ENCODE measurements at places on chromosomes 12 and 14.
A peak's percentile ranks its signal among the peaks of the same experiment; 100 is the strongest.

GRCh38 chr12:52710730-52711129 is 7.4 kb upstream of the KRT77 start:
- no peak for DNase-seq

DNA sequence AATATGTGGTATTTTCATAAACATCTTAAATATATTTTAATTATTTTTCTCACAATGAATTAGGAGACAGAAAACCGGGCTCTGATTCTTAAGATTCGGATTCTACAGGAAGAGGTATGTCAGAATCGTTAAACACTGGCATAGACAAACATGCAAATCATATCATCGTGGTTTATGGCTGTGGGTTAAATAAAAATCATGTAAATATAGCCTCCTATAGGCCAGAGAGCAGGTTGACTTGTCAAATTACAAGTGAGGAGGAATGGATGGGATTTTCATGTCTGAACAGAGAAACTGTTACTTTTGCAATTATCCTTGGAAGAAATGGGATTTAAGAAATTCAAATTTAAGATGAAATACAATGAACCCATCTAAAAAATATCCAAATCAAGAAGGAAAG is 74.9 kb upstream of the BCAT1 start:
- DNase-seq = no peak

DNA sequence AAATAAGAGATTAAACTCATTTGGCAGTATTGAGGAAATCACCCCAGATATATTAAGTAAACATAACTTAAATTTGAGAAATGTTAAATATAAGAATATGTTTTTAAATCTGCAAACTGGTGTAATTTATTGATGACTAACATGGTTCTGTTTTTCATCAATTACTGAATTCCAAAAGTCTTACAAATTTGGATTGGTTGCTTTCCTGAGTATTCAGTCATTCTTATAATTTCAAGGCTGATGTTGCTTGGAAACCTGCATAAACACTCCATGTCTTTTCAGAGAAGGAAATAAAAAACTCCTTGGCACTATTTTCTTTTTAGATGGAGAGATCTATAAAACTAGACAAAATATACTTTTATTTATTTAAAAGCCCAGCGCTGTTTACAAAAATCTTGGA is 71.7 kb downstream of the NOVA1 start:
- no peak for DNase-seq

DNA sequence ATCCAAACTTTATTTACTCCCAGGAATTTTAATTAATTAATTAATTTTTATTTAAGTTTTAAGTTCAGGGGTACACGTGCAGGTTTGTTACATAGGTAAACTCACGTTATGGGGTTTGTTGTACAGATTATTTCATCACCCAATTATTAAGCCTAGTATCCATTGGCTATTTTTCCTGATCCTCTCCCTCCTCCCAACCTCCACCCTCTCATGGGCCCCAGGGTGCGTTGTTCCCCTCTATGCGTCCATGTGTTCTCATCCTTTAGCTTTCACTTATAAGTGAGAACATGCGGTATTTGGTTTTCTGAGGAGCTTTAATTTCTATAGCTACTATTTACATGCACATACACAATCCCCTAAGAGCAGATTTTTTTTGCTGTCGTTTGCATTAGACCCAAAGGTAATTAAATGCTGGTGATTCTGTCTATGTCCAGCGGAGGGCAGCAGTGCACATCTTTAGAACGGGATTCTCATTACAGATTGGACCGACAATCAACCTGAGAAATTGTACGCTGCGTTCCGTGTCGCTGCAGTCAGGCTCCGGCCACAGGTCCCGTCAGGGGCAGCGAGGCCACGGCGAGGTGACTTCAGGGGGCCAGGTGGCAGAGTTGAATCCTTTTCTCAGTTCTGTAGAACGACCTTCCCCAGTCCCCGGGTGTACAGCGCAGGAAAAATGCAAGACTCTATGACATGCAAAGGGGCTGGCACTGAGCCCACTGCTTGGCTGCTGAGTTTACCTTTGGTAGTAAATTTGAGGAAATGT is 11.6 kb downstream of the TMEM30B start:
- peak; percentile 71 for DNase-seq

DNA sequence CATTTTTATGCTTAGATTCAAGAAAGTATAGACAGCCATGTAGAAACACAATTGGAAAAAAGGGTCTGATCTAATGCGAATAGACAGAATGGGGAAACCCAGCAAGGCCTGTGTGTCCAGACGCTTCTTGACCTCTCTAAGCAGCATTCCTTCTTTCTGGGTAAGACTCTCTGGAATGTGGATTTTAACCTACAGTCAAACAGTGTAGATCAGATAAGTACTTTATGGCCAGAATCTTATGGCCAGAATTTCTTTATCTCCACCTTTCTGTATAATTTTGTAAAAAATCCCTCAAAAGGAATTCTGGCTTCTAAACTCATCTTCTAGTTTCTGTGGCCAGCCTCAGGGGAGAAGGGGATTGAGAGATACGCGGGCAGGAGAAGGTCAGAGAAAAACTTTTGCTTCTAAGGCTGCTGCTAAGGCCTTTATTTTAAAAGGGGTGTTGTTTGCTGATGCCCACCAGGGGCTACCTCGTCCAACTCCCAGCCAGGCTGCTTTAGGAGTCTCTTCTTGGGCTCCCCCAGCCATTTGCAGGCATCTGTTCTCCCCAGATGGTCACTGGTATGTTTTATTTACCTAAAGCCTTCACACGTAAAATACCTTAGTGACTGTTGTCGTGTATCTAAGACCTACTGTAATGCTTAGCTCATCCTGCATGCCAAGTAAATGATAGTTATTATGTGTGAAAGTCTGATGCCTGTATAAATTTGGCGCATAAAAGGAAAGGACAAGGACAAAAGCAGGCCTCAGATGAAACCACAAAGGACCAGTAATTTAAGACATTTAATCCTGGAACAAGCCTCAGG is 68.4 kb downstream of the ANO6 start:
- DNase-seq = no peak

GRCh38 chr14:23297611-23298277 is 4.9 kb downstream of the PPP1R3E start:
- no peak for DNase-seq

- DNase-seq = no peak
Observed at GRCh38 chr12:64203036-64203435, 19.1 kb downstream of the KICS2 start.

- no peak for DNase-seq
Observed at GRCh38 chr12:26429070-26429691, 233.8 kb downstream of the SSPN start.

- no peak for DNase-seq
Observed at GRCh38 chr14:75959031-75959430, 22.8 kb downstream of the TGFB3 start.

GRCh38 chr12:109428037-109428629 is 49.0 kb downstream of the KCTD10 start:
- peak; percentile 61 for DNase-seq
